ENCODE measurements at places on chromosomes 11 and 22.

DNA sequence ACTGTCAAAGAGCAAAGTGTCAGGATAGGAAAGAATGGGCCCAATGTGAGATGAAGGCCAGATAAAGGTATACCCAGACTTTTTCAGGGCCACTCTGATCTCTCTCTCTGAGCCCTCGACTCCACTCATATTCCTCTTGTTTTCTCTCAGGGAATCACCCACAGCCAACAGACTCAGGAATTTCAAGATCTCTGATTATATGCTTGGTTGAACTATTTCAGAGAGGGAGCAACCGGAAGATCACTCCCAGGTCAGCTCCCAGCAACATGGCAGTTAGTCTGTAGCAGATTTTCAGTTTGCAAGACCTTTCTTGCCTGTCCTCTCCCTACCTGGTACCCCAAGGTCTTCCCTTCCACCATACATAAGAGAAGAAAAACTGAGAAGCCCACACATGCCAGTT is 102.5 kb downstream of the C11orf58 start:
- no peak for DNase-seq

DNA sequence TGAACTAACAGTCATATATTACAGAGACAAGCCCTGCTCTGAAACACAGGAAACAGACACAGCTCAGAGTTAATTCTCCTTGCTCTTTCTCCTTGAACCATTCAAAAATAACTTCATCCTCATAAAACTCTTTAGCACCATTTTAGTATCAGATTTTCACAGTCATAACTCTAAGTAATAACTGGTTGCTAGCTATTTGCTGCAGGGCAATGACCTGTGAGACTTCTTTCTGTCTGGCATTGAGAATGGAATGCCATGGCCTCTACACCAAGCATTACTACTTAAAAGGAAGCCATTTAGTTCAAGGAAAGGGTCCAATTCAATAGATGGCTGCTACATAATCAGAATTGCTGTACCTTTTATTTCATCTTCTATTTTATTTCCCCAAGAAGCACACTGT is 186.6 kb upstream of the CCDC90B start:
- no peak for DNase-seq

GRCh38 chr11:78612721-78613377 is 38.2 kb upstream of the NARS2 start:
- DNase-seq, result no peak

DNA sequence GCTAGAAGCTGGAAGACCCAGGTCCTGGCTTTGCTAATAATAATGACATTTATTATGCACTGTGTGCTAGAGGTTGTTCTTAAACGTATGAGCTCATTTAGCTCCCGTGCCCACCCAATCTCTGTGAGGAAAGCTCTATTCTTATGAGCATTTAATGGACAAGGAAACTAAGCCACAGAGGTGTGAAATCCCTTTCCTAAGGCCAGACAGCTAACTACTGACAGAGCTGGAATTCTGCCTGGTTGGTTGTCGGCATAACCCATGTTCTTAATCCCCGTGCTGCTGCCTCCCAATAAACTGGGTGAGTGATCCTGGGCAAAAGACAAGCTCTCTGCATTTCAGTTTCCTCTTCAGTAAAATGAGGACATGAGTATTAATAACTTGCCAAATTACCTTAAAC is 49.4 kb downstream of the SNX19 start:
- DNase-seq, result no peak

- no peak for DNase-seq
These were observed 78.8 kb downstream of the LIF start for GRCh38 chr22:30167734-30168133.

DNA sequence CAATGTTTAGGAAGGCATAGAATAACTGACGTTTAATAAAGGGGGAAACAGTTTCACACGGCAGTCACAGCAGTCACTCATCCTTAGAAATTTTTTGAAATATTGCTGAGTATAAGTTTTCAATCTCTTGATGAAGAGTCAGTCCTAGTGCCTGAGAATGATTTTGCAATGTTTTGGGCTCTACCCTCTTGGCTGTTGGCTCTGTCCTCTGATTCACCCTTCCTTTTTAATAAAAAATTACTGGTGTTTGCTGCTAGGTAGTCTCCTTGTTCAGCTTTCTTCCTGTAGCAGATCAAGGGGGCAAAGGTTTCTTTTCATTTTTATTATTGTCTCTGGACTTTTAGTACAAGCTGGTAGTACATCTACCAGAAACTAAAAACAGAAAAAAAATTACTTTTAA is 194.3 kb upstream of the ANO3 start:
- DNase-seq, result no peak

DNA sequence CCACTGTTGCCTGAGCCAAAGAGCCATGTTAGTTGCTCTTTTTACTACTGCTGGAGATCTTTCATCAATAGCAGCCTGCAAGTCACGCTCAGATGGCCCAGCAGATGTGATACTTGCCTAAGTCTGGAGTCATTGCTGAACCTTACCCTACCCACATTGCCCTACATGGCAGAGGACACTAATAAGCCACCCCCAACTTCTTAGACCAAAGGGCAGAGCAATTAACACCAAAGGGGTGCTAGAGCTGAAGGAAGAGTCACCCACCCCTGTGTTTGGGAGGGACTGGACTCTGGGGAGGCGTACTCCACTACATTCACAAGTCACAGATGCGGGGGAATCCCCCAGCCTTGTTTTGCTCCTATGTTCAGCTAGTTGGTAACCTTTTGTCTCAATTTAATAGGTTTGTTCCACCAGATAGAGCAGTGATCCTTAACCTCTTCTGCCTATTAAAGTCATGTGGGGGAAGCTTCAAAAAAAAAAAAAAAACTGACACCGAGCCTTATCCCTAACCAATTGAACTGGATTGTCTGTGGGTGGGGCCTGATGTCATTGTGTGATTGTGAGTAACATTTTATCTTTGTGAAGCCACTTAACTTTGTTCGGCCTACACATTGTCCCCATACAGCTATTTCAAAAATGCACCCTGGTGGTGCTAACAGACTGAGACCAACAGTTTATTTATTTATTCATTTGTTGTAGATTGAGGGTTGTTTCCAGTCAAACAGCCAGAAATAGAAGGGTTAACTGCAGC is 13.1 kb downstream of the ADM start:
- DNase-seq, result no peak

DNA sequence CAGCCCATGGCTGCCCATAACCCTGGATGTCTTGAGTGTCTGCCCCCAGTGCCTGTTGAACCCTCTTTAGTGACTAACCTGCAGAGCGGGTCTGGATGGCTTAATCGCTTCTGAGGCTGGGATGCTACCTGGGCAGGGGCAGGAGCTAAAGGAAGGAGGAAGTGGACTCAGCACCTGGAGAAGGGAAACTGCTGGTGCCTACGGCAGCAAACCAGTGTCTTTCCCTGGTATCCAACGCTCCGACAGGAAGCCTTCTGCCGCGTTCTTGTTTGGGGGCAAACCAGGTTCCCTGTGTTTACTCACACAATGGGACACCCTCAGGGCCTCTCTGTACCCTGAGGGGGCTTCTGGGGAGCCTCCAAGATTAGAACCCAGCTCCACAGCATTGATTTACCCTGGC is 38.1 kb upstream of the B3GAT1 start:
- no peak for DNase-seq

DNA sequence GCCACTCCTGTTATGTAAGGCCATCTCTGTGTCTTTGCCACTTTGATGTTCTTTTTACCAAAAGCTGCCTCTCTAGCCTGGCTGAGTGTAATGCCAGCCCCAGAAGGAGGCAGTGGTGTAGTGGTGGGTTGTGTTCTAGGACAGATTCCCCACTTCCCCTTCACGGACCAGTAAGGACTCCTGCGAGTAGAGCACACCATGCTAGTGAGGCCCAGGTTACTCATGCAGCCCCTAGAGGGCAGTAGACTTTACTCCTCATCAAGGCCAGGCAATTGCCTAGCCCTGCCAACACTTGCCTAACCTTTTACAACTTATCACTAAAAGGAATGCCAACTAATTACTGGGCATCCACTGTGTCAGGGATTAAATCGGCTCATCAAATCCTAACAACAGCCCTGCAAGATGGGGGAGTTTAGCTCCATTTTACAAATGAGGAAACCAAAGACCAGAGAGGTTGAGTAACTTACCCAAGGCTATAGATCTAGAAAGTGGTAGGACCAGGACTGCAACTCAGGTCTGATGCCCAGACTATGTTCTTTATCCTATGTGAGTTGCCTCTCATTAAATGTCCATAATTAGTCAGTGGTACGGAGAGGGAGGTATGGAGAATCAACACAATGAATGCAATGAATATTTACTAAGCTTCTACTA is 75.3 kb downstream of the APIP start:
- DNase-seq, result no peak

GRCh38 chr11:30346068-30346688 is 23.3 kb downstream of the ARL14EP start:
- no peak for DNase-seq

GRCh38 chr11:1029051-1029450 is 7.5 kb downstream of the MUC6 start:
- DNase-seq, result no peak

DNA sequence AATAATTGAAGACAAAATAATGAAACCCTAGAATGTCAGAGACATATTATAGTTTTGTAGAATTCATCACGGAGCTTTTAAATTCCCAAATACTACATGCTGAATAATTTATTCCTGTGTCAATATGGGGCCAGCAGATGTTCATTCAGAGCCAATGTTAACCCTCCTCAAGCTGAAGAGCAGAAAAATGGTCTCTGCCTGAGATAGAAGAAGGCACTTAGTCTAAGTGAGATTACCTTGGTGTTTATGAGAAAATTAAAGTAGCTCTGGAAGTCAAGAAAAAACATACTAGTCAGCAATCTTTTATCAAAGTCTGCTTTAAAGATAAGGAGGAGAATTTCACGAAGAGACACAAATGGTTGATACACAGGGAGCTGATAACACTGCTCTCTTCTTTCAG is 328.2 kb downstream of the TTC28 start:
- no peak for DNase-seq

DNA sequence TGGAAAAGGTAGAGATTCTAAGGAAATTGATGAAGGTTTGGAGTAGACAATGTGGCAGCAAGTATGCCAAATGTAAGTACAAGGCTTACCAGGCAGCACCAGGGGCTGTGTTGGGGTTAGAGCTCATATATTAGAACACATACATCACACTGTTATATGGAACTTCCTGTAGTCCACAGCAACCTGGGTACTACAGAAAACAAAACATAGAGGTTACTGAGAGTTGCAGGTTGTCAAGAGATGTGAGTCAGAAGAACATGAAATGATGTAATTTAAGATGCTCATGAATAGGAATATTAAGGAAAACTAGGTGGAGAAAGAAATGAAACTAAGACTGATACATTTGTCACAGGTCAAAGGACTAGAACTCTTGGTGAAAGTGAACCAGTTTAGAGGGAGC is 22.0 kb downstream of the FAT3 start:
- no peak for DNase-seq

- no peak for DNase-seq
These were observed 11.7 kb downstream of the SEC14L3 start for GRCh38 chr22:30460147-30460546.

GRCh38 chr11:10522276-10522675 is 18.7 kb downstream of the RNF141 start:
- DNase-seq, result no peak

DNA sequence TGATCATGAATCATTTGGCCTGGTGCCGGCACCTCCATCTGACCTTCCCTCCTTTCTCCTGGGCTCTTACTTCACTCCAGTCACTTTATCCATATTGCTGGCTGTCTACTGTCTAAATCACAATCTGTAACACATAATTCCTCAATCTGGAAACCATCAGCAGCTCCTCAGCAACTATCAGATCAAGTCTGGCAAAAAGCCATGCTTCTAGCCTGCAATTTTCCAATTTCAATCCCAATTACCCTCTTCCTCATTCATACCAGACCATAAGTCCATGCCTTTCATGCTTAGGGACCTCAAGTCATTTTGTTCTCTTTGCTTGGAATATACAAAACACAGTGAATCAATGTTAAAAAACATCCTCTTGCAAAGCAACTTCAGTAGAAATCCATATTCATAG is 882.8 kb upstream of the ANO3 start:
- no peak for DNase-seq

DNA sequence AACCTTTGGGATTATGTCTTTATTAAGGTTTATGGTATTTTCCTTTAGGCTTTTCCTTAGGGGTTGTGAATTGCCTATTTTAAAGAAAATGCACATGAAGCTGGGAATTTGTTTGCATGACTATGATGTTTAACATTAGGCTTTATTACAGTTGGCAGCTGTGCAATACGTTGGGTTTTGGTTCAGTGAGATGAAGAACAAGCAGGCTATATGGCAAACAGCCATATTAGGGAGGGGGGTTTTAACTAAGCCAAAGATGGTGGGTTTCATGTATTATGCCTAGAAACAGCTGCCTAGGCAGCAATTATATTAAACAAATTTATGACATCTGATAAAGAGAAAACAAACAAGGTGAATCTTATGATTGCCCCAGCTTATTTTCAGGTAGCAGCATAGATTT is 880.8 kb downstream of the FAM181B start:
- no peak for DNase-seq

DNA sequence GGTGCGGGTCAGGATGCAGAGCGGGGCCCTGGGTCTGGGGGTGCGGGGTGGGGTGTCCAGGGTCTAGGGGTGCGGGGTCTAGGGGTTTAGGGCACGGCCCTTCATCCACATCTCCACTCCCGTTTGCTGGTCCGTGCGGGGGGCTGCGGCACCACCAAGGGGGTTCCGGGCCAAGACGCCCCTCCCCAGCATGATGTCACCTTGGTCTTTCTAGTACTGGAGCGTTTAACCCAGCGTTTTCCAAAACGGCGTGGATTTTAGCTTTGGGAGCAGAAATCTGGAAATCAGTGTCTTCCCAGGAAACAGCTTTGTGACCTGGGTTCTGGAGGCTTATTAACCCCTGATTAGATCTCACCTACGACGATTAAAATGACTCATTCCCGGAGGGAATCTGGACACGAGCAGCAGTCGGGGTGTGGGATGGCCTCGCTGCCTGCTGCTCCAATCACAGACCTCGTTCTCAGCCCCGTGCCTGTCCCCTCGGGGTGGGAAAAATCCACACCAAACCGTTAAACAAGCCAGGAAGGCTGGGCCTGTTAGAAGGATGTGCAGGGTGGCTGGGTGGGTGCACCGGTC is 759 bp downstream of the AP2A2 start:
- DNase-seq, result no peak

DNA sequence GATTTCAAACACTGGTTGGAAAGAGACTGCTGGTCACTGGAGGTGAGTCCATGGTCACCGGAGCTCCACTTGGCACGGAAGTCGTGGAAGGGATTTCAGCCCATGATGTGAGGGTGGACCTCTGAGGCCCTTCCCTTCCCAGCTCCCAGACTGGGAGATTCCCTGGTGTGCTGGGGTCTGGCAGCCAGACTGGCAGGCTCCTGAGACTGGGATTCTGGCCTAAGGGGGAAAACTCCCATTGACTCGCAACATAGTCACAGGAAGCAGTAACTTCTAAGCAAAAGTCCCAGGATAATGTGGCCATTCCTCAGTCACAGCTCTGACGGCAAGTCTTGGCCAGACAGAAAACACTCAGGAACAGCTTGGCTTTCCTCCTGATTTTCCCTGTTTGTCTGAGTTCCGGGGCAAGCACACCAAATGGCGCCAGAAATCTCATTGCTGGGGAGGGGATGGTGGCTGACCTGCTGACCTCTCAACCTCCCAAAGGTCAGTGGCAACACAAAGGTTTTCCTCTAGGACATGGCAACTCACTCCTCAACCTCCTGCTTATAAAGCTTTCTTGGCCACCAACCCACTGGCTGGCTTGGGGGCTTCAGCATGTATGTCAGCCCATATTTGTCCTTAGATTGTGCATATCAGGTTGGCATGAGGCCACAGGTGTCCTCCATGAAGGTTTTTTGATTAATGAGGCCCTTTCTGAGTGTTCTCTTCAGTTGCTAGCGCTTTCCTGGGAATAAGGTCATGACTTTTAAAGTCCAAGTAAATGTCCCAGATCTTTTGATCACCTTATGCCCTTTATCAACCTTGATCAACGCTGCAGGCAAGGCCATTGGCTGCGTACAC is 99.5 kb downstream of the CCDC81 start:
- DNase-seq, result no peak

Data from activated CD8-positive, alpha-beta memory T cell treated with anti-CD3 and anti-CD28 coated beads for 1 hour (primary cell).